ENCODE measurements at places on chromosomes 12 and 14.
A peak's percentile ranks its signal among the peaks of the same experiment; 100 is the strongest.

GRCh38 chr14:54975856-54976255 is 51.0 kb downstream of the WDHD1 start:
- no peaks in the 10 kb centered on the region for H3K4me1 ChIP-seq
- H3K4me3 ChIP-seq: no peak overlapping the region
- no peaks in the 10 kb centered on the region for H3K36me3 ChIP-seq
- H3K27ac ChIP-seq: no peak overlapping the region

GRCh38 chr14:24171422-24172260 is at the start of gene REC8:
TSS of gene REC8 (plus strand) at chr14:24172080. CDS start at chr14:24172553, 473 bp downstream.
- peaks cover 4% of the 10 kb centered on the region for H3K36me3 ChIP-seq
- peak; percentile 97 for DNase-seq
- peak within 1 kb of the TSS; percentile 46 for H3K4me3 ChIP-seq
- H3K4me1 ChIP-seq: no peaks in the 10 kb centered on the region
- H3K27me3 ChIP-seq: no peaks in the 10 kb centered on the region

- no peak overlapping the region for H3K4me3 ChIP-seq
- DNase-seq: no peak
- no peak overlapping the region for H3K27ac ChIP-seq
- no peaks in the 10 kb centered on the region for H3K4me1 ChIP-seq
These were observed 437.1 kb downstream of the NPAS3 start for GRCh38 chr14:33375786-33376185.

GRCh38 chr14:89373185-89373584 is 43.8 kb downstream of the FOXN3 start:
- no peak overlapping the region for H3K4me3 ChIP-seq
- H3K27me3 ChIP-seq: no peaks in the 10 kb centered on the region
- H3K27ac ChIP-seq: no peak overlapping the region
- peaks cover 11% of the 10 kb centered on the region for H3K4me1 ChIP-seq

DNA sequence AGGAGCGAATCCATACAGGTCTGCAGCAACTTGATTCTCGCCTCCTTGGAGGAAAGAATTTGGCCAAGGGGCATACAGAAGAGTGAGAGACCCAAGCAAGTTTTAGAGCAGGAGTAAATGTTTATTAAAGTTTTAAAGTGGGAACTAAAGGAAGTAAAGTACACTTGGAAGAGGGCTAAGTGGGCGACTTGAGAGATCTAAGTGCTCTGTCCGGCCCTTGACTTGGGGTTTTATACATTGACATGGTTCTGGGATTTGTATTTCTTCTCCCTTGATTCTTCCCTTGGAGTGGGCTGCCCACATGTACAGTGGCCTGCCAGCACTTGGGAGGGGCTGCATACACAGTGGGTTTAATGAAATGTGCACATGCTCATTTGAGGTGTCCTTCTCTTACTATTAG is 421.2 kb downstream of the TMEM121 start:
- no peaks in the 10 kb centered on the region for H3K36me3 ChIP-seq
- no peak overlapping the region for H3K4me3 ChIP-seq
- H3K27me3 ChIP-seq: no peaks in the 10 kb centered on the region
- H3K4me1 ChIP-seq: no peaks in the 10 kb centered on the region
- no peak for DNase-seq

GRCh38 chr12:4392223-4392742 is 12.8 kb upstream of the FGF23 start:
- H3K27ac ChIP-seq: no peak overlapping the region
- peaks cover 7% of the 10 kb centered on the region for H3K4me1 ChIP-seq
- no peaks in the 10 kb centered on the region for H3K36me3 ChIP-seq
- no peaks in the 10 kb centered on the region for H3K27me3 ChIP-seq
- no peak for DNase-seq

- H3K4me1 ChIP-seq: no peaks in the 10 kb centered on the region
- no peaks in the 10 kb centered on the region for H3K27me3 ChIP-seq
- no peak for DNase-seq
- H3K27ac ChIP-seq: peak overlapping the region; percentile 68
These were observed 8.3 kb upstream of the GOLGA5 start for GRCh38 chr14:92785667-92786426.

Measured in SK-N-SH (cell line).